Central memory CD4-positive, alpha-beta T cell (primary cell): ENCODE measurements at places on chromosomes 6 and 20.

GRCh38 chr20:46311039-46311650, 2.8 kb upstream of the CDH22 start:
- no peak for DNase-seq

GRCh38 chr6:30556066-30556905, at the start of gene GNL1:
TSS of gene GNL1 (minus strand) at chr6:30556489. CDS start at chr6:30556203, 286 bp downstream.
- peak; percentile 98 for DNase-seq

DNA sequence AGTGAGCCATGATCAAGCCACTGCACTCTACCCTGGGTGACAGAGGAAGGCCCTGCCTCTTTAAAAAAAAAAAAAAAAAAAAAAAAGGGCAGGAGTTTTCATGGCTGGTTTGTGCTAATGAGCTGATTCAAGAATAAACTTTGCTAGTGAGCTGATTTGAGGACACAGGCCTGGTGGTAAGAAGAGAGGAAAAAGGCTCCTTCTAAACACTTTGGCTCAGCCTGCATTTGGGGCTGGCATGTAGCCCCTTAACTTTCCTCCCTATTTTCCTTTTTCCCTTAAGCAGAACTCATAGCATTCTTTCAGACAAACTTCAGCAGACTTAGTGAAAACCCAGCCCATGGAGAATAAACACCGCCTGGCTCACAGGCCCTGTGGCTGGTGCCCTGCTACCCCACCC, 432.7 kb downstream of the PTPRT start:
- no peak for DNase-seq

GRCh38 chr6:52063584-52064344, 23.6 kb downstream of the PKHD1 start:
- peak; percentile 50 for DNase-seq

- no peak for DNase-seq
Measured at GRCh38 chr20:13571662-13572061, 67.1 kb downstream of the TASP1 start.

GRCh38 chr20:17850684-17851026, 117.9 kb downstream of the SNX5 start:
- no peak for DNase-seq

DNA sequence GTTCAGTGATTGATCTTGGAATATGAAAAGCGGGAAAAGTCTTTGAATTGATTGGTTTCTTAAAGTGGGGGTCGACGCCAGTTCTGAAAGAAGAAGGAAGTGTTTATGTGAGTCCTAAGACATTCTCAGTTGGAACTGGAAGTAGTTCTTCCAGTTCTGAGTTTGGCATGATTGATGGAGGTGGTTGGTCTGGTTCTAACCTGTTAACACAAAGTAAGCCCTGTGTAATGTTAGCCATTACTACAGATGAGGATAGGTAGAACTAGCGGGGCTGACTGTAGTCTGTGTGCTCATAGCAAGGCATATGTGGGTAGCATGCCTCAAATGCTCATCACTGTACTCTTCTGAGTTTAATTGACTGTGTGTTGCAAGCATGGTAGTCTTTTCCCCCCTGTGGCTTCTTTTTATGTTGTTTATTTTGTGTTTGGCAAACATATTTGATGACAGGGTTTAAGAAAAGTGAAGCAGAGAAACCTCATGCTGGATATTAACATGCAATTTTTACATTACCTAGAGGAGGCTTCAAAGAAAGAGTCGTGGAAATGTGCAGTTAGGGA, 24.9 kb downstream of the CITED2 start:
- DNase-seq = no peak

DNA sequence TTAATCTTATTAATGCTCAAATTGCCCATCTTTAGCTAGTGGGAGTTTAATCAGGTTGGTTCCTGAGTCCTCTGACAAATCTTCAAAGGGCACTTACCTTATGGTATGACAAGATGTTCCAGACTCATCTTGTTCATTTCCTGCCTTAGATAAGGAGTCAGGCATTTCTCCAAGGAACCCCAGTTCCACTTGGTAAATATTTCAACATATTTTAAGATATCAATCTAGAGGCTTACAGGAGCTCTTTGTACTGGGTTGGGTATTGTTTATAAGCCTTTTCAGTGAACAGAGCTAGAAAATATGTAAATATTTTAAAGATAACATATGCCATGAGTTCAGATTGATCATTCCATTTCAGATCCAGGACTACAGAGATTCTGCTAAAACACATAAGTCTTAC, 159.8 kb downstream of the RCAN2 start:
- no peak for DNase-seq

GRCh38 chr6:169172456-169172855, 81.2 kb downstream of the THBS2 start:
- DNase-seq = no peak

DNA sequence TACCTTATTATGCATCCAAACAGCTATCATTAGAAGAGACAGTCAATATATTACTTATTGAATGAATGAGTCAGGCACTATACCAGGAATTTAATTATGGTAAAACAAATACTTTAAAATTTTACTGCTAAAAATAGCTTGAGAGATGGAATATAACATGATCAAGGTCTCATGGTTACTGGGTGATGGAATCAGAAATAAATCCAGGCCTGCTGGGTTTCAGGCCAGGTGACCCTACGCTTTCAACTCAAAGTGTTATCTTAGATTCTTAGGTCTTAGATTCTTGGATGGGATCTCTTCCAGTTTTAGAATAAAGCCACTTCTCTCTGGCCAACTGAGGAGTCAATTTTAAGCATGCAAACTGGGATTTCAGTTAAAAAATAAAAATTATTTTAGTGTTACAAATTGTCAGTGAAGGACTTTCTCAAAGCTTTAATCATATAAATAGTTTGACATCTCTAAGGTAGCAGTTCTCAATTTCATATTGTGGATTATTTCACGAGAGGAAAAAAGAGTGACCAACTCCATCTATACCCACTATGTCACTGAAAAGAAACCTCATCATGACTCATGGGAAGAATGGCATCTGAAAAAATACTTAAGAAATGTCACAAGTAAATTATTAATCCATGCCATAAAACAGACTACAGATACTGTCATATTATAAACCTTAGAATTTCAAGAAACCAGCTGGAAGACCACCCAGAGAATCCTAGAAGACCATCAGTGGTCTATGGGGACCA, 283.4 kb upstream of the RUNX2 start:
- no peak for DNase-seq

DNA sequence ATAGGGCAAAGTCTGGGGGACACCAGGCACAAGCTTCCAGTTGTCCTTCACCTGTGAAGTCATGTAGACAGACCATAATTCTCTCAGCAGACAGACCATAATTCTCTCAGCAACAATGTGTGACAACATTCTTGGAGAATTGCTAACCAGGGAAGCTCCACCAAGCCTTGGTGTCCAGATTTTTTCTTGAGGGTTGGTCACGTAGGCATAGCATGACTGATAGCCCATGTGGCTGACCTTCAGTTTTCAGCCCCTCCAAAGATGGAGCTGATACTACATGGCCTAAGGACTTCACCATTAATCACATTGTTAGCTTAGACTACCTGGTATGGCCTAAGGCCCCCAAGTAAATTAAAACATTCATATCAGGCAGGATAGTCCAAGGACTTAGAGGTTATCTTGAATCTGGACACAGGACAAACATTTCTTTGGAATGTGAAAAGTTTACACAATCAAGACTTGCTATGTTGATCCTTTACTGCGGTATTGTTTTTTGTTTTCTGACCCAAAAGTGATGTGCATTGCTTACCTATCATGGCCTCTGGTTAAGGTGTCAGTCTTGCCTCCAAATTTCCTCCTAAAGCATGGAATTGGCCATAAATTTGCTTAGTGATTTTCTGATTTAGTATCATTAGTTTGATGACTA, 76.9 kb downstream of the CEP57L1 start:
- no peak for DNase-seq

- DNase-seq = no peak
Measured at GRCh38 chr6:51959744-51960383, 127.5 kb downstream of the PKHD1 start.

- no peak for DNase-seq
Measured at GRCh38 chr6:1901556-1901955, 291.8 kb downstream of the FOXC1 start.

DNA sequence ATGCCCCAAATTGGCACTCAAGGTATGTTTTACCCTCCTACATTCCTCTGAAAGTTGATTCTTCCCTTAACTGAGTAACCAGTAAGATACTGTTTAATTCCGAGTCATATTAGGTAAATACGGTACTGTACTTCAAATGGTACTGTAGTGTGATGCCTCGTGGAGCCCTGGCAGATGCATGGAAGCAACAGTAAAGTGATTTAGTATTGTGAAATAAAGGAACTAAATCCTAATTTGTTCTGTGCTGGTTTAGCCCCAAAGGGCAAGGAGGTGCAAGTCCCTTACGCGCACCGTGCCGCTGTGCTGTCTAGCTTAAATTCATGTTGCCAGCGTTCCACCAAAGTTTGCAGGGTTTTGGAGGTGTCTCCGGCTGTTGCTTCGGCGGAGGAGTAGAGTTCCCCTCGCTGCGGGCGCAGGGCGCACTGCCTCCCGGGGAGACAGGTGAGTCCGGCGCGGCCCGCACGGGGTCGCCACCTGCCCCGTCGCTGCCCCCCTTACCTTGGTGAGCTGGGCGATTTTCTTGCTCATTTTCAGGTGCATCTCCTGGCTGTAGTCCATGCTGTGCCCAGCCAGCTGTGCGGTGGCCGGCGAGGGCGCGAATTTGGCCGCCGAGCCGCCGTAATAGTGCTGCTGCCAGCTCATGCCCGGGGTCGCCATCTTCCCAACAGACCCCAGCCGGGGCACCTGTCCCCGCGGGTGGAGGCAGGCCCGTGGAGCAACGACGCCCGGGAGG, 655 bp downstream of the FAM184A start:
- DNase-seq = peak; percentile 51

- no peak for DNase-seq
Measured at GRCh38 chr20:20561841-20562240, 150.6 kb downstream of the RALGAPA2 start.

DNA sequence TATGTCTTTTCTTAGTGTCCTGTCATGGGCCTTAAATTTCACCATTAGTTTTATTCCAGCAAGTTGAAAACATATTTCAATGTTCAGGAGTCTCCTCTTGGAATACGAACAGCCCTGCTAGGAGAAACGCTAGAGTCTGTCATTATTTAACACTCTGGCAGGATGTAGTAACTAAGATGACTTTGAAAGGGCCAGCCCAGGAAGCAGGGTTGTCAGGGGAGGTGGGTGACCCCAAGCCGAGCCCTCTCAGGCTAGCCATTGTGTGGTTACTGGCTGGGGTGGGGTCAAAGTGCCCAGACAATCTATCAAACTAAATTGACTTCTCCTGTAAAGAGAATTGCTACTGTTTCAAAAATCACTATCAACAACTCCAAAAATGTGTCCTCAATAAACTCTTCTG, 67.8 kb downstream of the LY86 start:
- DNase-seq = no peak

GRCh38 chr6:31791324-31792089, 4.0 kb downstream of the VARS1 start:
- no peak for DNase-seq

- DNase-seq = no peak
Measured at GRCh38 chr6:164144316-164144715, 729.8 kb downstream of the QKI start.

DNA sequence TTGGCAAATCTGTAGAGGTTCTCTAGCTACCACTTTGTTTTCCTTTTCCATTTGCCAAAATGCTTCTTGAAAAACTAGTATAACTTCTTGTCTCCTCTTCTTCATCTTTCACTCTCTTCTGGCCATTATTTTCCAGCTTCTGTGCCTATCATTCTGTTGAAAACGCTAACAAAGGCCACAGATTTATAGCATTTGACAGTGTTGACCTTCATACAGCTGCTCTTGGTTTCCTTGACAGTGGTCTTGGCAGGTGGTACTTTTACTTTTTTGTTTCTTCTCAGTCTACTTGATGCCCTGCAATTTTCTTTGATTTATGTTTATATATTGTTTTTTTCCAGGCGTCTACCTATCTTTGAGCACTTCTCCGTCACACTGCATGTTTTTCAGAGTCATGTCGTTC, 23.7 kb downstream of the TRMT11 start:
- DNase-seq = no peak

DNA sequence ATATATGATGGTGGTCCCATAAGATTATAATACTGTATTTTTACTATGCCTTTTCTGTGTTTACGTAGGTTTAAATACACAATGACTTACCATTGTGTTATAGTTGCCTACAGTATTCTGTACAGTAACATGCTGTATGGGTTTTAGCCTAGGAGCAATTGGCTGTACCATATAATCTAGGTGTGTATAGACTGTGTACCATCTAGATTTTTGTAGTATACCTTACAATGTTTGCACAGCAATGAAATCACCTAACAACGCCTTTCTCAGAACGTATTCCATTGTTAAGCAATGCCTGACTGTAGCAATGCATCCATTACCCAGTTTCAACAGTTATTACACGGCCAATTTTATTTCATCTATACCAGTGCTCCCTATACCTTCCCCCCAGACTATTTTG, 10.7 kb downstream of the MACROD2 start:
- no peak for DNase-seq

GRCh38 chr6:6494677-6495076, 93.8 kb upstream of the LY86 start:
- no peak for DNase-seq

DNA sequence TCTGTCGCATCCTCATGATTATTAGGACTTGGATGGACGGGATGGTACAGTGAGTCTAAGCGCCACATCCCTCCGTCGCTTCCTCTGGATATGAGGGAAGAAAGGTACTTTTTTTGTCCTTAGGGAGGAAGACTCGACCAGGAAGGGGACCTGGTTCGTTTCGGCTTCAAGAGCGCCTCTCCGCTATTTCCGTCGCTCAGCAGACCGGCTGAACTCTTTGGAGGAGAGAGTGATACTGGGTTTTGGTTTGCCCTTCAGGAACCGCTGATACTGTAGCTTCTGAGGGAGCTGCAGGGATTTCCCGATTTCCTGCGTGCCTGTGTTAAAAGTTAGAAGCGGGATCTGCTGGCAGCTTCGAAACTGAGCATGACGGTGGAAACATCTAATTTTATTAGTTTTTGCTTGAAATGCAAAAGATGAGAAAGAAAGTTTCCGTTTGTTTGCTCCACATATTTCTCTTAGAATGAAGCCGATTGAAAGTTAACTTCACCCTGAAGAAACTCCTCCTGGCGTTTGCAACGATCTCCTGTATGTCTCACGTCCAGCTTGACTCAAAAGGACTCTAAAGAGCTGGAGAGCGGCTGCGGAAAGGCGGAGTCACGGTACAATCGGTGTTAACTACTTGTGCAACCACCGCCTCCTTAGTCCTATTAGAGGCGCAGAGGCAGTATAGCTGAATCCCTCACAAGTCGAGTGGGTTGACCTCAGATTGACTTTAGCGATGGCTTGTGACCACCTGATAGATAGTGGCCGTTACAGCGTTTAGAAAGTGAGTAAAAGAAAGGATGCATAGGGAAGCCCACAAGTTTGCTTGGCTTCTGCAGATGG, 129.4 kb downstream of the TRIM27 start:
- DNase-seq = no peak

- no peak for DNase-seq
Measured at GRCh38 chr20:11001764-11002540, 328.2 kb upstream of the JAG1 start.

DNA sequence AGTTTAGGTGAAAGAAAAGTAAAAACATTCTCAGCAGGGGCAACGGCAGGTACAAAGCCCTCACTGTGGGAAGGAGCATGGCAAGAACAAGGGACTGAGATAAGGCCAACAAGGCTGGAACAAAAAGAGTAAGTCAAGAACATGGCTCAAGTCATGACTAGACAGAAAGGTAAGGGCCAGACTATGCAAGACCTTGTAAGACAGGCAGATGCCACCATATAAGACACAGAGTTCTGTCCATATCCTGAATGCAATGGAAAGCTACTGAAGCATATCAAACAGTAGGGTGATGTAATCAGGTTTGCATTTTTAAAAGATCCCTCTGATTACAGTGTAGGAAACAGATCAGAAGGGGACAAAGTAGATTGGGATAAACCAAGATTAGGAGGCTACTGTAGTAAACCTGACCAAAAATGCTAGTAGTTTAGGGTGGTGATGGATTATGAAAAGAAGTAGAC, 5.5 kb downstream of the REV3L start:
- no peak for DNase-seq
